ENCODE measurements at places on chromosomes 2 and 18.

DNA sequence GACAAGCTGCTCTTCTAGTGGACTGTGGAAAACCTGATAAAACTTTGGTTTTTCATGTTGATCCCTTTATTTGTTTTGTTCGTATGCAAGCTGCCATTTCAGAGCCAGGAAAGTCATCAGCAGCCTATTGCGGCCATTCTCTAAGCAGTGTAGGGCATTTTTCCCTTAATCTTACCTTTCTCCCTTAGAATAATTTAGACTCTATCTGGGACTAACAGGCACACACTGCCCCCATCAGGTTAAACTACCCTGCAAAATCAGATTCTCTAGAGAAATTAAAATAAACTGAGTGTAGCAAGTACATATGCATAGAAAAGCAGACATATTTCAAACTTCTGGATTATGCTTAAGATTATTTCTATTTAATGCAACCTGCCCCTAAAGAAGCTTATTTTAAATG is 347.5 kb downstream of the METTL4 start:
- DNase-seq: no peak

- no peak for DNase-seq
These were observed 10.6 kb downstream of the DNAJB2 start for GRCh38 chr2:219289537-219290361.

DNA sequence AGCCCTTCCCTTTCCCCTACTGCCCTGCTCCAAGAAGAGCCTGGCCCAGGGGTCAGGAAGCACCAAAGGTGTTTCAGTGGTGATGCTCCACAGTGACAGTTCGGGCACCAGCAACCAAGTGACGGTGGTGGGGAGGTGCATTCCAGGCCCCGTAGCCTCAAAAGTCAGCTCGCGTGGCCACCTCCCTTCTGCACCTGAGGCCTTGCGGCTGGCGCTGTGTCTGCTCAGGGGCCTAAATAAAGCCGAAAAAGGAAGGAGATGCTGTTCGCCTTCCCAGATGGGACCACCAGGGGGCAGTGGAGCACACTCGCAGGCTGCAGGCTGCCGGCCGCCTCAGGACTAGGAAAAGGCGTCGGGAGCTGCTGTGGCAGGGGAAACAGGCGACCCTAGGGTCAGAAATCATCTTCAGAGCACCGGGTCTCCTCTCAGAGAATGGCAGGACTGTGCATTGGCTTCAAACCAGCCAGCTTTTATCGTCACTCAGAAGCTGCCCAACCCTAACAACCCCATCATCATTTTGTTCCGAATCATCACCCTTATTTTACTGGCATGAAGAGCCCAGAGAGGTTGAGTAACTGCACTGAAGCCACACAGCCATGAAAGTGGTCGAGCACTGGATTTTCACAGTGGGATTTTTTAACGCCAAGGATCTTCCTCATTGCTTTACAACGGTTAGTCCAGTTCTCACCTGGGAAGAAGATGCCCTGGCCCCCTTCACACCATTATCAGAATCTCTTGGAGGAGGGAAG is 213.0 kb upstream of the CELF4 start:
- DNase-seq: peak; percentile 14

GRCh38 chr2:67445652-67446268 is 48.6 kb downstream of the ETAA1 start:
- no peak for DNase-seq

- DNase-seq: no peak
These were observed 107.3 kb upstream of the MGAT5 start for GRCh38 chr2:134146620-134147019.

- peak; percentile 6 for DNase-seq
These were observed 102.0 kb downstream of the PLA2R1 start for GRCh38 chr2:159960414-159960813.

- DNase-seq: no peak
These were observed 77.9 kb downstream of the MCFD2 start for GRCh38 chr2:46837704-46838103.

- no peak for DNase-seq
These were observed 271.3 kb downstream of the KCNS3 start for GRCh38 chr2:18149660-18150246.

GRCh38 chr2:121245913-121246312 is 39.1 kb downstream of the TFCP2L1 start:
- no peak for DNase-seq

DNA sequence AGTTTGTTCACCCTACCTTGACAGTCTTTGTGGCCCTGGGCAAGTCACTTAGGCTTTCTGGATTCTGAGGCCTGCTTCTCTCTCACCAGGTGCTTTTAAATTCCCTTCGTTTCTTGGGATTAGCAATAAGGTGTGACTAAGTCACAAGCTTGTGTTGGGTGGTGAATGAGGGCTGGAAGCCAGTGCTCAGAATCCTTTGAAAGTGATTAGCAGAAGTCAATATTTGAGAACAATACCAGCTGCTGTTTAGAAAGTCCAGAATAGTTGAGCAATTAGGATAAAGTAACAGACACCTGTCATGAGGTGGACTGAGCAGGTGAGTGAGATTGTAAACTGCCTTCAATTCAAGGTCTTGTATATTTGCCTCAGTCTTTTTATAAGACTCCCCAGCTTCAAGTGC is 19.3 kb upstream of the MGAT5 start:
- no peak for DNase-seq

DNA sequence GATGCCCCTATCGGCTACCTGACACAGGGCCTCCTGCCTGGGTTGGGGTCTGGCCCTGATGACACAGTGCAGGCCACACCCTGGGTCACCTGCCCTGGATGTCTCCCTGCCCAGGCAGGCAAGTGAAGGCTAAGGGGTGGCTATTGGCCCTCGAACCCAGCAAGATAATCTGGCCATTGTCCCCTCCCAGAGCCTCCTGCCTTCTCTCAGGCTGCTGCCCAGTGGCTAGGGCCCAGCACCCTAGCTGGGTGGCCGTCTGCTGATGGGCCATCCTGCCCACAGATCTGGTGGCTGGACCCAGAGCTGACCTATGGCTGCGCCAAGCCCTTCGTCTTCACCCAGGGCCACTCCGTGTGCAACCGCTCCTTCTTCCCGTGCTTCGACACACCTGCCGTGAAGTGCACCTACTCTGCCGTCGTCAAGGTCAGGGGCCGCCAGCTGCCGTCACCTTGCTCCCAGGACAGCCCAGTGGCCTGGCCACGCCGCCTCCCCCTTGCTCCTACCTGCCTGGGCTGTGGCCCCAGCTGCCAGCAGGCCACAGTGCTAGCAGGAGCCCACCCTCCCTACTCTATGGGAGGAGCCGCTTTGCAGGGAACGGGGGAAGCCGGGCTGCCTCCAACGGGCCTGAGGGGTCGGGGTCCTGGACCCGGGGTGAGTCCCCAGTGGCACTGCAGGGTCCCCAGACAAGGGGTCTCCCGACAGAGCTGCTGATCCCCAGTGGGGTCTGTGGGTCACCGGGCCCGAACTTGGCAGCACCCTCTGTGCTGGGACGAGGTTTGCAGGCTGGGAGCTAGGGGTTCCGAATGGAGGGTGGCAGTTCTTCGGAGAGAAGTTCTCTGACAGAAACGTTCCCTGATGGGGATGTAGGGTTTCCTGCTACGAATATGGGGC is 4.1 kb downstream of the RNPEPL1 start:
- no peak for DNase-seq

GRCh38 chr2:28445448-28446258 is 50.2 kb upstream of the PLB1 start:
- no peak for DNase-seq

DNA sequence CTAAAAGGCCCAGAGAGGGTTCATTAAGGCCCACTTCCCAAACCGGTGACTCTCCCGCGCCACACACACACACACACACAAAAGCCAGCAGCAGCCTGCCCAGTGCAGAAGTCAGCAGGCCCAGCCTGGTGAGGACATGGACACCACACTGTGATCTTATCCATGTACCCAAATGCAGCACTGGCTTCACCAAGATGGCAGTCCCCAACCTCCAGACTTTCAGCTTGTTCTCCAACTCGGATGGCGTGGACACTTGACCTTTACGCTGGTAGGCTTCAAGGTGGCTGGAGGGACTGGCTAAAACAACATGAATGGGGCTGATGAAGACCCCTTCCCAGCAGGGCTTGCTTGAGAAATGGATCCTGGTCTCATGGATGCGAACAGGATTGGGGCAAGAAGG is 50.4 kb downstream of the TNS1 start:
- no peak for DNase-seq

DNA sequence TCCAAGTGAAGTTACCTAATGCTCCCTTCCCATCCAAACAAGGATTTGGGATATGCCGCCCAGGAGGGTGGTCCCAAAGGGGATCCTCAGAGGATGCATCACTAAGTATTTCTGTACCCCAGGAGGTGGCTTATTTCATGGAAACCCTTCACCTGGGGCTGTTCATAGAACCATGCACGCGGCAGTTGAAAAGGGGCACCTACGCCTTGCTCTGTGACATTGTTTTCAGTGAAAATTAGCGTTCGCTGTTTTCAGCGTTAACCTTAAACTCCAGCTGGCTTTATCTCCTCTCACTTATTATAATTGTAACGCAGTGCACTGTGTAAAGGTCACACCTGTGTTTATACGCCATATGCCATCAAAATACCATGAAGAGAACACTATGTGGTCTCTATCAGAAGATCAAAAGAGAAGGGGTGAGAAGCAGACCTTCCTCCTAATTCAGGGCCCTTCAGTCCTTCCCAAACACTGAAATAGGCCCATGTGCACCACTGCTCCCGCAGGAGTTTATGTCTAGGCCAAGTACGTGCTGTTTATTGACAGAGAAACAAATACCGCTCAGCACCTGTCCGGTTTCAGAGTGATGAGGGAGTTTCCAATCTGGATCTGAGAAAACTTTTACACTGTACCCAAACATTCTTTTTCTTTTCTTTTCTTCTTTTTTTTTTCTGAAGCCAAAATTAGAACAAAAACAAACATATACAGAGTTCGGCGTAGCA is 162.1 kb downstream of the BCL2 start:
- no peak for DNase-seq

DNA sequence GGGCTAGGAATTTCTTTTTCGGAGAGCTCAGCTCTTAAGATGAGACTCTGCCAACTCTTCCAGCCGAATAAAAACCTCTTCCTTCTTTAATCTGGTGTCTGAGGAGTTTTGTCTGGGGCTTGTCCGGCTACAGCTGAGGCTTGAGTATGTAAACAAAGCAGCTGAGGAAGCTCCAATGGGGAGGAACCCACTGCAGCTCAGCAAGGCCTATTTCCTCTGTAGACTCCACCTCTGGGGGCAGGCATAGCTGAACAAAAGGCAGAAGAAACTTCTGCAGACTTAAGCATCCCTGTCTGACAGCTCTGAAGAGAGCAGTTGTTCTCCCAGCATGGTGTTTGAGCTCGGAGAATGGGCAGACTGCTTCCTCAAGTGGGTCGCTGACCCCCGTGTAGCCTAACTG is 838.7 kb downstream of the CCDC85A start:
- no peak for DNase-seq

DNA sequence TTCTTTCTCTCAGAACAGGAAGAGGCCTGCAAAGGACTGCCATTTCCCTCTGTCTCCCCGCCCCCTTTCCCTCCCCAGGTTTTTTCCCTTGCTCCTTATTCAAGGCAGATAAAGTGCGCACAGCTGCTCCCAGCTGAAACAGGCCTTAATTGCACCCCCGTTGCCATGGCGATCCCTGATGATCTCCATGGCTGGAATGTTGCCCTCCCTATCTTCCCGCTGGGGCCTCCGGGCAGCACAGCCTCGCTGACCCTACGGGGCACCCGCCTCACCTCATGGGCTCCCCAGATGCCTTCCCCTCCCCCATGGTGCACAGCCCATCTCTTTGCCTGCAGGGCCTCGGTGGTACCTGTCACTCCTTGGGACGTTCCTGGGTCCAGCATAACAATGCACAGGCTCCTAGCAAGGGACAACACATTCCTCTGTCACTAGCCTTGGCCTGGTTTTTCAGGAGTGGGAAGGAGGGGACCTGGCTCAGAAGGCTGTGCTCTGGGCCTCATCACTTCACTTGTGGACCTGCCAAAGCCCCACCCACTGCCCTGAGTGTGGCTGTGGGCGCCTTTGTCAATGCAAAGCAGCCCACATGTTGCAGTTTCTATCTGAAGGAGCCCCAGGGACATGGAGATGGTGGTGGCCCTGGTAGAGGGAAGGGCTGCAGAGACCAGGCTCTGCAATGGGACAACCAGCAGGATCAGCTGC is 115.0 kb downstream of the CELF4 start:
- DNase-seq: no peak

DNA sequence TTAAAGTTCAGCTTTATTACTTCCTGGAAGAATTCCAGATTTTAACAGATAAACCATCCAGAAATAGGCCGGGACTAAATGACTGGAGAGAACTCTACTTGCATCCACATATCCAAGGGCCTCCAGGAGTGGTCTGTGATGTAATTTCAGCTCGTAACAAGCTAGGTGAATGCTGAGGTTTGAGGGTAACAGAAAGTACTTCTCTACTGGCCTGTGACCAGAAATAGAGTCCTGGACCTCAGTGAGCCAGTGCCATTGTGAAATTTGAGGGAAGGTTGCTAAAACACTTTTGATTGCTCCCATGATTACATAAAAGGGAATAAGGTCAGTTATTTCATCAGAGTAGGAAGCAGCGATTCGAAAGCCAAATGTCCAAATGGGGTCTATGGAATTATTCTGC is 158.1 kb downstream of the DOCK10 start:
- DNase-seq: no peak

DNA sequence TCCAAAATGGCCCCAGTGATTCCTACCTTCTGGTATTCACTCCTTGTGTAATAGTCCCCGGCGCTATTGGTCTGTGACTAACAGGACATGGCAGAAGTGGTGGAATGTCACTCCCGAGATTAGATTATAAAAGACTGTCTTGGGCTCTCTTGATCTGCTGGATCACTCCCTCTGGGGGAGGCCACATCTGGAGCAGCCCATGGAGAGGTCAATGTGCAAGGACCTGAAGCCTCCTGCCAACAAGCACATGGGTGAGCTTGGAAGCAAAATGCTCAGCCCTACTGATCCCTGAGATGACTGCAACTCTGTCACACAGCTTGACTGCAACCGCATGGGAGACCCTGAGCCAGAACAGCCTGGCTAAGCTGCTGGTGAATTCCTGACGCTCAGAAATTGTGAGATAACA is 94.3 kb upstream of the GLI2 start:
- DNase-seq: no peak

DNA sequence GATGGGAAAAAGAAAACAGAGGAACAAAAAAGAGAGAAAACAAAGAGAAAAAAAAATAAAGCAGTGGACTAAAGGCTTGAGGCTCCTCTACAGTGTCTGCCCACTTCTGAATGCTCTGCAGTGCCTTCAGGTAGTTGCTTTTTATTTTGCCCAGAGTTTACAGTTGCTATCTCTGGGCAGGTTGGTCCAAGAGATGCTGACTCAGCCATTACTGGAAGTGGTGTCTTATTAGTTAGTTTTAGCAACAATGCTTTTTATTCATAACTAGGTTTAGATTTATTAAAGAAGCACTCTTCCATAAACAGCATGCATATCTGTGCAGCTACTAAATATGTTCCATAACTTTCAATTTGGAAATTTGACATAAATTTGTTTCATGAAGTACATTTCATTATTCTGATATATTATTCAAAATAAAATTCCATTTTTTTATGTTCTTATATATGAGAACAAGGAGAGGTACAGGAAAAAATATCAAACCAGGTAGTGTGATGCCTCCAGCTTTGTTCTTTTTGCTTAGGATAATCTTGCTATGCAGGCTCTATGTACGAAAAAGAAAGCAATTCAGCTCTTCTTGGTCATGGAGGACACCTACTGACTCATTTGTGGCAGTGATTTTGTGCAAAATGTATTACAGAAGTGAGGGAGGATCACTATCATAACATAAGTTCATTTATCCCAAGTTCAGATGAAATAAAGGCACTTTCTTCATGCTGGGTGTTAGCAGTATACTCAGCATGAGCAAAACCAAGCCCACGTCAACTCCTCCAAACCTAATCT is 69.5 kb downstream of the RPIA start:
- no peak for DNase-seq

Measured in prostate gland (tissue), 2 donors.